ENCODE measurements at places on chromosomes 6 and 20.

- no peak for DNase-seq
These were observed 8.8 kb upstream of the C20orf144 start for GRCh38 chr20:33653218-33653899.

- DNase-seq = no peak
These were observed 10.5 kb downstream of the CRISP3 start for GRCh38 chr6:49733680-49734079.

DNA sequence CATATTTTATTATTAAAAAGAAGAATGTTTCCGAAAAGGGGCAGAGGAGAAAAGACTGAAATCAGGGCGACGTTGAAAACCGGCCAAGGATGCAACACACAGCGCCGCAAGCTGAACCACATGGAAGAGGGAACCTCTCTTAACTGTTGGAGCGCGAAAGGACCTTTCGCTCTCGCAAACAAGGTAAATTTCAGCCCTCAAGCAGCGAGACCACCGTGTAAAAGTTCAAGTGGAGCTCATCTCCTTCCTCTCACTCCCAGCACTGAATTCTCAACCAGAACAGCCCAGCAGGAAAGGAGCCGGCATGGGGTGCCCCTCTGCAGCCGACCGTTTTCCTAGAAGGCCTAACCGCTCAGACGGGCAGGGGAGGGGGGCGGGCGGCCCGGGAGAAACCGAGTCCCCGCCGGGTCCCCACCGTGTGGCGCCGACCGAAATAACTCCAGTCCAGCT, 621 bp downstream of the GPR63 start:
- no peak for DNase-seq

GRCh38 chr20:53839423-53840176, 230.8 kb downstream of the BCAS1 start:
- peak; percentile 27 for DNase-seq

DNA sequence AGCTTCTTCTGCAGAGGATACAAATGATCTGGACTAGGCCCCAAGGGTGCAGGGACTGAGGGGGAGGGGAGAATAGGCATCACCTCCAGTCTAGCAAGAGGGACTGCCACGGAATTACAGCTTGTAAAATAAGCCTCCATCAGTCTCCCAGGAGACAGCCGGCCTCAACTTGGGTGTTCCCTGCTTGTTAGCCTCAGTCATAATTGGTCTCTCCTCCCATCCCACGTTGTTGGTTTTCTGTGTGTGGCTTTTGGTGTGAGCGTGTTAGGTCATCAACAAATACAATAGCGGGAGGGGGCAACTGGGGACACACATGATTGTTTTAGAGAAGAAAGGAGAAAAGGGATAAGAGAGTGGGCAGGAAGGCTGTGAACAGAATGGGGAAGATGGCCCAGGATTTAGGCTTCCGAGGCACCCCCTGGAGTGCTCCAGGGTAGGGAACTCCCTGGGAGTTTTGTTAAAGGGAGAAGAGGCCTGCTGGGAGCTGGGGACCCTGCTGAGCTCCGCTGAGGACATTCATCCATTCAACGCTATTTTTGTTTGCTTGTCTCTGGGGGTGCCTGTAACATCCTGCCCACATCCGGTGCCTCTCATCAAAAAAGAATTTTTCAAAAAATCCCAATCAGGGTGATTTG, 9.2 kb downstream of the FOXA2 start:
- DNase-seq = no peak

- DNase-seq = no peak
These were observed 312.8 kb upstream of the SULF2 start for GRCh38 chr20:48098099-48098498.

DNA sequence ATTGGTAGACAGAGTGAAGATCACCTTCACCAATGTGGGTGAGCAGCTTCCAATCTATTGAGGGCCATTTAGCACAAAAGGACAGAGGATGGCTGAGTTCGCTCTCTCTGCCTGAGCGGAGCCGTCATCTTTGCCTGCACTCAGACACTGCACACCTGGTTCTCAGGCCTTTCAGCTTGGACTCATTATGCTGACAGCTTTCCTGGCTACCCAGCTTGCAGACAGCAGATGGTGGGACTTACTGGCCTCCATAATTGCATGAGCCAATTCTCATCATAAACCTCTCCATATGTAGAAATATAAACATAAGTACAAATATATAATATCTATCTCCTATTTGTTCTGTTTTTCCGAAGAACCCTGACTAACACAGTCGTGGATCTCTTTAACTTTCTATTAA, 13.7 kb downstream of the TBXT start:
- DNase-seq = no peak

GRCh38 chr20:10402938-10403608, 30.9 kb downstream of the MKKS start:
- no peak for DNase-seq

- no peak for DNase-seq
These were observed 62.7 kb downstream of the TAF4 start for GRCh38 chr20:62002882-62003480.

GRCh38 chr6:10520468-10520867, 683 bp upstream of the GCNT2 start:
- DNase-seq = no peak

GRCh38 chr20:328975-329695, 3.8 kb downstream of the SOX12 start:
- DNase-seq = no peak

- DNase-seq = no peak
These were observed 10.1 kb downstream of the IL17F start for GRCh38 chr6:52233975-52234823.

- DNase-seq = no peak
These were observed 103.2 kb upstream of the SSTR4 start for GRCh38 chr20:22931653-22932608.

GRCh38 chr20:17605131-17605660, 35.3 kb downstream of the DSTN start:
- no peak for DNase-seq

GRCh38 chr6:132023490-132023889, 72.3 kb upstream of the CCN2 start:
- no peak for DNase-seq

DNA sequence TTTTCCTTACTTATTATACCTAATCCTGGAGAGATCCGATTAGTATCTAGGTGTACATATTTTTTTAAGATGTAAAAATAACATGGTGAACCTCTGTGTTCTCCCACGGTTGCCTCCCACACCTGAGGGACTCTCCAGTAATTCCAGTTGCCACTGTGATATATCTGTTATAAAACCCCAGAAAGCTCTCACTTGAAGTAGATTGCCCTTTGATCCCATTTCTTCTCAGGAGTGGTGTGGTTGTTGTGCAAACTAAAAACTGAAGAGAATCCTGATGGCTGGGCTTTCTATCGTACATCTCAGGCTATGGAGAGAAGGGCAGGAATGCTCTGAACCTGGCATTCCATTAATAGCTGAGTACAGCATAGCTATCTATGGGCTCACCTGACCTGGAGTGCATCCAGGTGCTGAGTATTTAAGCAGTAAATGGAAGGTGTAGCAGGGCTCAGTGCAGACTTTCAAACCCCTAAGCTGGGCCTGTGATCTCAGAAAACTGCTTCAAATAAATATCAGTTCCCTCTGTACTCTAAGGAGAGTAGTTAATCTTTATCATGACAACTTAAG, 41.0 kb downstream of the VGLL2 start:
- DNase-seq = no peak

- no peak for DNase-seq
These were observed 17.4 kb downstream of the SLCO4A1 start for GRCh38 chr20:62659488-62660239.

DNA sequence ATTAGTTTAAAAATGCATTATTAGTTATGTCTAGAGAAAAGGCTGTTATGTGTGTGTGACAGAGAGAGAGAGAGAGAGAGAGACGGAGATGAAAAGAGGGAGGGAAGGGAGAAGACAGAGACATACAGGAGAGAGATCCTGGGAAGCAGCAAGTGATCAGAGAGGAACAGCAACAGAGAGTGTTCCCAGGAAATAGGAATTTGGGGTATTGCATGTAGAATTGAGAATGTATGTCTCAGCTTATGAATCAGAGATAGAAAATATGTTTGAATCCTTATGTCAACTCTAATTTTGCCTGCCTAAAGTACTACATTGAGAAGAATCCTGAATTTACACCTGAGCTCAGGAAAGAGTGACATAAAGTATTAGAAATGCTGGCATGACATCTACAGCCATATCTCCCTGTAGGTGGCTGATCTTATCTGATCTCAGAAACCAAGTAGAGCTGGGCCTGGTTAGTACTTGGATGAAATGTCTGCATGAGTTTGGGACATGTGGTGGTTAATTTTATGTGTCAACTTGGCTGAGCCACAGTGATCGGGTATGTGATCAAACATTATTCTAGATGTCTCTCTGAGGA, 130.6 kb downstream of the TENT5A start:
- no peak for DNase-seq

DNA sequence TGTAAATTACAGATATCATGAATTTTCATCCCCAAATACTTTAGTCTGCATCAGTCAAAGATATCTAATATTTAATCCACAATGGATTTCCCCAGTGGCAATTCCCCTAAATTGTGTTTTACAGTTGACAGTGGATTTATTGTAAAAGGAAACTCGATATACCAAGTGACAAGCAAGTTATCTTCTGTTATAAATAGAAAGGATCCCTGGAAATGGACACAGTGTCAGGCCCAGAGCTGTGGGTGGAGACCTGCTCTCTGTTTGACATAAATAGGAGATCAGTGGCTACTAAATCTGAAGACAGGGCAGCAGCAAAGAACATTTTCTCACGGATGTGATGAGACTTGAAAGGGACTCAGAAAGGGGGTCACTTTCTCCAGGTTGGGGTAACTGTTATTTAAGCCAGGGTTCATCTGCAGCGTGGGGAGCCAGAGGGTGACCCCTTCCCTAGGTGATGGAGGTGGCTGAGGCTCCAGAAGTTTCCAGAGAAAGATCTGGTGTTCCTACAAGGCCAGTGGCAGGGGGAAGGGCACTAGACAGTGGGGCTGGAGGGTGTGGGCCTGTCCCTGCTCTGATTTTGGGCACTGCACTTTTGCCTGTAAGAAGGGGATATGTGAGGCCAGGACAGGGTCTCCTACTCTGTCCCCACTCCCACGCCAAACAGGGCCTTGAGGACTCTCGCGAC, 12.3 kb upstream of the FAM110A start:
- DNase-seq = no peak

DNA sequence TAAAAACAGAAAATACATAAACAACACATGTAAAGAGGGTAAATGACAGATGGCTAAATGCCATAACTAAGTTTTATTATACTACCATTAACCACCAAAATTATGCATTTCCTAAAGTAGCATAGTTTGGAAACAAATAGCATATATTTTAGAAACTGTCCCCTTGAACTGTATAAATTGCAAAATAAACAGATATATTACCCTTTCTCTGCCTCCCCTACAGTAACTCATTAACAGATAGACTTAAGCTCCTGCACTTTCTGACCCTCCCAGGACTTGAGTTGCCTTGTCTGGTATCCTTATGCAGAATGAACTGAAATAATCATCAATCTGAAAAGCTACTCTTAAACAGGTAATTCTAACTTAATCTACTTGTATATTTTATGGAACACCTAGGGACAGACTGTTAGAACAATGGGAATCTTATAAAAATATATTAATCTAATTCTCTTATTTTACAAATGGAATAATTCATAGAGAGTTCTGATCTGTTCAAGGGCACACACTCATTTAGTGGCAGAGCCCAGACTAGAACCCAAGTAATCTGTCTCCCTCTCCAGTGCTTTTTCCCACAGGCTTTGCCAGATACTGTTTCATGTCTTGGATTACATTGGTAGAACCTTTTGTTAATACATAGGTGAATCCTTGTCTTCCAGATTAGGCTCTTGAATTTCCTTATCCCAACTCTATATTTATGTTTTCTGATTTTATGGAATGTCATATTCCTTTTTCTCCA, 50.6 kb upstream of the LOC128125822 start:
- no peak for DNase-seq

GRCh38 chr6:6543181-6543879, 45.2 kb upstream of the LY86 start:
- no peak for DNase-seq

DNA sequence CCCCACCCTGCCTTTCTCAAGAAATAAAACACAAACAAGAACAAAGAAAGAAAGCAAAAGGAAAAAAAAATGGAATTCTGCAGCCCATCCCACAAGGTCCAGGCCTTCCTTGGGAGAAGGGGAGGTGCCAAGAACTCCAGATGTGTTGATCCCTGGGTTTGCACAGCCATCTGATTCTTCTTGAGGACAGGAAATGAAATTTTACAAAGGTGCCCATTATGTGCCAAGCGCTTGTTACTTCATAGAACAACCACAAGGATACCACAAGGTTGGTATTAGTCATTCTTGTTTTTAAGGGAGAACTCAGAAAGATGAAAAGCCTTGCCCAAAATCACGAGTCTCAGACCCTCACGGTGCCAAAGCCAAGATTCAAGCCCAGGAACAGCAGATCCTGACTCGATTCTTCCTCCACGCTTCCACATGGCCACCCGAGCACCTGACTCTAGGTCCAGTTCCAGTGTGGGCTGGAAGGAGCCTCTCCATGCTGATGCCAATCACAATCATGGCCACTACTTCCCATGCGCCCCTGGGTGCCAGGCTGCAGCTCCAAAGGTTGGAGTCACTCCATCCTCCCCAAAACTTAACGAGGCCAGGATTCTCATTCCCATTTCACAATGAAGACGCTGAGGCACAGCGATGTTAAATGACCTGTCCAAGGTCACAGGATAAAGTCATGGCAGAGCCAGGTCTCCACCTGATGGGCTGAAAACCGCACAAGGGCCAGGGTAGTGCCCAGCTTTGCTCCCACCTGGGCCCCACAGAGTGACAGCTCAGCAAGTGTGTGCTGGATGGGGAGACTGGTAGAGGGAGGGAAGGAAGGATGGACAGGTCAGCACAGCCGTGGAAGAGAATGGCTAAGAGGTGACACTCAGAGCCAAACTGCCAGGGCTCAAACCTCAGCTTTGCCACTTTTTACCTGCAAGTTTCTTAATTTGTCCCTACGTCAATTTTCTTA, 66.7 kb upstream of the TOP1 start:
- no peak for DNase-seq

DNA sequence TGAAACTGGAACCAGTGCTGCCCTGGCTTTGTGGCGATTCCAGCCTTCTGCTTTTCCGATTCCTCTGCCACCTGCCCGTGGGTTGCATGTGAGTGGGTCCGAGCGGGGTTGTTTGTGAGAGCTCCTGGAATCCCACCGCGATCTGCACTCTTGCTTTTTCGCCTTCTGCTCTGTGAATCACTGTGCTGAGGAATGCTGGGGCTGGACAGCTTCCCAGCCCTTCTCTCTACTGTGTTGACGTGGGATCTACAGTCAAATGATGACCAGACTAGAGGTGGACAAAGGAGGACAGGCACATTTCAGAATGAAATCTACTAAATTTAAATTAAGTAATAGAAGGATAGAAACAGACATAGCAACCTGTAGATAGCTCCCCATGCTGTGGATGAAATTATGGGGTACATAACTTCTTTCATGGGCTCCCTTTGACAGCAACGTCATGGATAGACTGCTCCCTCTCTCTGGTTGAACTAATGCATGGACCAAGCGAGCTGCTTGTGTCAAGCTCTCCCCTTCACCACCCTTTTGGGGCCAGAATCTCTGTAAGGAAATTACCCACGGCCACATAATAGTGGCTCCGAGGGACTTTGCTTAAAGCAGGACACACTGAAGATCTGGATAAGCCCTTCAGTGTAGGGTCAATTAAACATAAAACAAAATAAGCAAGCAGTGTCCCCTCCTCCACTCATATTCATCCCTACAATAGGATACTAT, 2.0 kb downstream of the FNDC1 start:
- DNase-seq = no peak

GRCh38 chr6:53860511-53860910, 65.7 kb downstream of the LRRC1 start:
- DNase-seq = no peak
